ENCODE measurements at places on chromosomes 3 and 15.

DNA sequence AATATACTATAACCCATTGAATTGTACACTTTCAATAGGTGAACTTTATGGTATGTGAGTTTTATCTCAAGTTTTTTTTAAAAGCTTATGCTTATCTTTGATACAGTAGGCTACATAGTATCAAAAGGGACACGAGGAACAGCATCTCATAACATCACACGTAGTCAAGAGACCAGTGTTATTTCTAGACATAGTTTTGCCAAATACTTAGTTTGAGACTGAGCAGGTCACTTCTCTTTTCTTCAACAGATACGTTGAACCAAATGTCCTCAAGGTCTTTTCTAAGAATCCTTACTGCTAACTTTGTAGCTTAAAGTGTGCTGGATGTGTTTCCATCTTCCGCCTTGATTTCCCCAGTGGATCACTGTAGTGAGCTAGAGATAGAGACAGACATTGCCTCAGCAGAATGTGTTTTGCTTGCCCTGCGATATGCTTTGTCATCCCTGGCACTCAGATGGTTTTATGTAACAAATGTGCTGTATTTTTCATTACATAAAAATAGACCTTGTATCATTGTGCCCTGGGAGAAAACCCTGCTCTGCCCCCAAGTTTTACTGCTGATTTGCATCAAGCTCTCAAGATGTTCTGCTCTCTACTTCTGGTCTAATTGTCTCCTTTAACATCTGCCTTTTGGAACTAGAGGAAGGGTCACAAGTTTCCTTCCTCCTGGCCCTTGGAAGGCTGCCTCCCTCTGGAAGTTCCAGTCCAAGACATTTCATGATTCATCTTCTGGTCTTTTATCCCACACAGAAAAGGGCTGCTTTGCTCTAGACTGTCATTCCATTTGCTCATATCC lies 426.4 kb upstream of the RGMA start:
- DNase-seq: no peak

DNA sequence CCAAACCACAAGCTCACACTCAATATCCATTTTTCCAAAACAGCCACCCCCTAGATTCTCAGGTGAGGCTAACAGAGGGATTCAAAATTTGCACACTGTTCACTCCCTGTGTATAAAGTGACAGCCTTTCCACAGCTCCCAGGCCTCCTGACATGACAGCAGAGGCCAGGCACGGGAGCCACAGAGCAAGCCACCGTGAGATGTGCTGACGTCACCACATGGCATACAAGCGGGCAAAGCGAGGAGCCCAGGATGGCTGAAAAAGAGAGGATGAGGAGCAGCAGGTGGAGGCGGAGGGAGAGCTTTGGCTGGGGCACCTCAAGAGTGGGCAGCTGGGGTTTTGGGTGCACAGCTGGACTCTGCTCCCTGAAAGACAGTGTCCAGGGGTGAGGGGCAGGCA lies 27.1 kb downstream of the EHD4 start:
- DNase-seq: no peak

DNA sequence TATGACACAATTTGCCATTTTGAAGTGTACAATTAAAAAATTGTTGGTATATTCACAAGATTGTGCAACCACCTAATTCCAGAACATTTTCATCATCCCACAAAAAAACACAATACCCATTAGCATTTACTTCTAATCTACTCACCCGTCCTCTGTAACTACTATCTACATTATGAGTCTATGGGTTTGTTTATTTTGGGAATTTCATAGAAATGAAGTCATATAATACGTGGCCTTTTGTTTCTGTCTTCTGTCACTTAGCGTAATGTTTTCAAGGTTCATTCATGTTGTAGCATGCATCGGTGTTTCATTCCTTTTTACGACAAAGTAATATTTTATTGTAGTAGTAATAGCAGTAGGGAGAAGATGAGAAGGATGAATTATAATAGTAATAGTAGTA lies 55.2 kb upstream of the CNTN6 start:
- no peak for DNase-seq

DNA sequence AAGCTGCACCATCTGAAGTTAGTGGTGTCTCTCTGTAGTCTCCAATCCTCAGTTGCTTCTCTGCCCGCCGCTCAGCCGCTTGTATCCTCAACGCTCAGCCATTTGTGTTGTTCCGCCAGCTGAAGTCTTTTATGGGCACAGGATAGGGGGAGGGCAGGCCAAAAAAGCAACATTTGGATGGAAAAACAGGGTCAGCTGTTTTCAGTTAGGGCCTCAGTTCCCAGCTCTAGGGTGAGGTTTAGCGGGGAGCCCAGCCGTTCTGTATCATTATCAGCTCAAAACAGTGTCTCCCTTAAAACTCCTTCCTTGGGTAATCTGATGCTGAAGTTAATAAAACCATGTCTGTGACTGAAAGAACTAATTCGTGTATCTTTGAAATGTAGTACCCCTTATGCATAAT lies 329.5 kb upstream of the AZI2 start:
- no peak for DNase-seq

- DNase-seq: no peak
These were observed 126.2 kb downstream of the TIGIT start for GRCh38 chr3:114420072-114420471.

DNA sequence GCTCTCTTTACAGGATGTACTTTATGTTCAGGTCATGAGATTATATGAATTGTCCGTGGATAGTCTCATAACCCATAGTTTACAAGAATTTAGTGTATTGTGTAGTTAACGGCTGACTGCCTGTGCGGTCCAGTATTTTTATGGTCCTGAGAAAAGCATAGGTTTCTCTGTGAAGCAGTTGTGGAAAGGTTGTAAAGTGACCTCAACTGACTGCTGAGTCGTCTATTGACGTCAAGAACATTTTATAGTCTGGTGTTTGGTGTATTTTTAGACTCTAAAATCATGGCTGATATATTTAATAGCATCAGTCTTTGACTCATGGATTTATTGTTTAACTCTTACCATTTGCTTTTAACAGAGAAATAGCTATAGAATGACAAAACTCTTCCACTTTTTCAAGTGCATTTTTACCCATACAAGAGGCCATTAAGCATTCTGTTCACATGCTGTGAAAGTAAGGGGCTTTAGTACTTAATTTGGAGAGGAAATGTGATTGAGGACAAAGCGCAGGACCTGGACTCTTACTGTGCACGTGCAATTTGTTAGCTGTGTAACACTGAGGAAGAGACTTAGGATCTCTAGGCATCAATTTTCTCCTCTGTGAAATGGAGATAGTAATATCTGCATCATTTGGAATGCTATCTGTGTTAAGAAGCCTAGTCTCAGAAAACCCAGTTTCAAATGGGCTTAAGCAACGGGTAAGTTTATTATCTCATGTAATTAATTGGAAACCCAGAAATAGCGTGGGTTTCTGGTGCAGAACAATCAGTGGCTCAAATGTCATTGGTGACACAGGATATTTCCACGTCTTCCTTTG lies 240.8 kb downstream of the NFKBIZ start:
- no peak for DNase-seq

GRCh38 chr3:170863816-170864215 lies 6.2 kb downstream of the RPL22L1 start:
- no peak for DNase-seq

GRCh38 chr3:17979252-17979651 lies 236.8 kb upstream of the TBC1D5 start:
- no peak for DNase-seq

GRCh38 chr15:52558196-52558595 lies 10.6 kb downstream of the ARPP19 start:
- no peak for DNase-seq

DNA sequence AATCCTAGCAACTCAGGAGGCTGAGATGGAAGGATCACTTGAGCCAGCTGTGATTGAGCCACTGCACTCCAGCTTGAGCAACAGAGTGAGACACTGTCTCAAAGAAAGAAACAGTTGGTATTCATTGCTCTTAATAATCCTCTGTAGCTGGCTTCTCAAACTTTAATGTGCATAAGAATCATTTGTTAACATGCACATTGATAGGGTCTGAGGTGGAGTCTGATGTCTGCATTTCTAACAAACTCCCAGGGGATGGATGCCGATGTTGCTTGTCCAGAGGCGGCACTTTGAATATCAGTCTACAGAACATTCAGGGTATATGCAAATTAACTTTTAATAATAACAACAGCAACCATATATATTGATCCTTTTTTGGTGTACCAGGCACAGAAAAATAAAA lies 39.9 kb downstream of the NKIRAS1 start:
- DNase-seq: no peak

DNA sequence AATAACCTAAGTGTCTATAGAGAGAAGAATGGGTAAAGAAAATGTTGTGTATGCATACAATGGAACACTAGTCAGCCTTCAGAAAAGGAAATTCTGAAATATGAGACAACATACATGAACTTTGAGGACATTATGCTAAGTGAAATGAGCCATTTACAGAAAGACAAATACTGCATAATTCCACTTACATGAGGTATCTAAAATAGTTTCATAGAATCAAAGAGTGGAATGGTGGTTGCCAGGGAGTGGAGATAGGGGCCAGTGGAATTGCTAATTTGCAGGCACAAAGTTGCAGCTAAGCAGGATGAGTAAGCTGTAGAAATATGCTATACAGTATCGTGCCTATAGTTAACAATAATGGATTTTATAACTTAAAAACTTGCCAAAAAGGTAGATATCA lies 779.6 kb upstream of the ARPP21 start:
- DNase-seq: no peak

- DNase-seq: no peak
These were observed 92.6 kb upstream of the ZBTB20 start for GRCh38 chr3:115239717-115240116.

DNA sequence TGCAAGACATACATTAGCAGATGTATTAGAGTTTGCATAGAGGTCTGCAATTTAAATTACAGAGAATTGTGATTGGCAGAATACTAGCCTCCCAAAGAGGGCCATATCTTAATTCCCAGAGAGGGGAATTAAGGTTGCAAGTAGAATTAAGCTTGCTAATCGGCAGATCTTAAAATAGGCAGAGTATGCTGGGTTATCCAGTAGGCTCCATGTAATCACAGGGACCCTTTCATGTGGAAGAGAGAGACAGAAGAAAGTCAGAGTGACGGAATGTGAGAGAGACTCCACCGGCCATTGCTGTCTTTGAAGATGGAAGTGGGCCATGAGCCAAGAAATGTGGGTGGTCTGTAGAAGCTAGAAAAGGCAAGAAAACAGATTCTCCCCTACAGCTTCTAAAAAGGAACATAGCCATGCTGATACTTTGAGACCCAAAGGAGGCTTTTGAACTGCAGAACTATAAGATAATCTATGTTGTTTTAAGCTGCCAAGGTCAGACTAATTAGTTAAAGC lies 38.8 kb downstream of the IMPG2 start:
- no peak for DNase-seq

GRCh38 chr3:139284221-139284620 lies 59.6 kb upstream of the MRPS22 start:
- DNase-seq: no peak

- no peak for DNase-seq
These were observed 378.9 kb downstream of the GAP43 start for GRCh38 chr3:116002235-116002634.

GRCh38 chr15:80694611-80695098 lies 455 bp upstream of the ABHD17C start:
- DNase-seq: peak; percentile 0

DNA sequence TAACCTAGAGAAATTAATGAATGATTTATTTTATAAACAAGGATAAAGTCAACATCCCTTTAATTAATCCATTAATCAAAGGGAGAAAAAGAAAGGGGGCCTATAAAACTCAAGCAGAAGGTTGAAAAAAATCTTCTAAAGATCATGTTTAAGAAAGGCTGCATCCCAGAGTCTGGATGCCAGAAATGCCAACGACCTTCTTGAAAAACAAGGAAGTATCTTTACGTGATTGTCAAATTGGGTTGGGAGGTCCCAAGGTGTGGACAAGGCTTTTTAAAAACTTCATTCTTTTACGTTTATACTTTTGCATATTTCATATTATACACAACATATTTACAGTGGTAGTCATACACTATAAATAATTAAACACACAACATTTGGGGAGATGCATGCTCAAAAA lies 1.6 kb downstream of the GOLGB1 start:
- no peak for DNase-seq

GRCh38 chr3:127077068-127077467 lies 94.2 kb downstream of the PLXNA1 start:
- DNase-seq: no peak

All from naive thymus-derived CD8-positive, alpha-beta T cell (primary cell).